ENCODE measurements at places on chromosomes 13 and 19. TPM values are rescaled to one million over a fixed set of nuclear protein-coding genes. Genes with fewer than 3 reads are reported as not detected.

The CALR3 gene
- total RNA-seq: not detected

The TDRD12 gene
- 0.44 TPM for total RNA-seq

The ZNF681 gene
- total RNA-seq: 9.7 TPM

The MATK gene
- total RNA-seq: 27.5 TPM

The KLK1 gene
- total RNA-seq: not detected

The STOML3 gene
- not detected for total RNA-seq

The MYBPC2 gene
- total RNA-seq: 1.2 TPM
